CD4-positive, alpha-beta T cell treated with Interleukin-4 for 4 hours (primary cell): ENCODE measurements at places on chromosomes 11 and 22.

DNA sequence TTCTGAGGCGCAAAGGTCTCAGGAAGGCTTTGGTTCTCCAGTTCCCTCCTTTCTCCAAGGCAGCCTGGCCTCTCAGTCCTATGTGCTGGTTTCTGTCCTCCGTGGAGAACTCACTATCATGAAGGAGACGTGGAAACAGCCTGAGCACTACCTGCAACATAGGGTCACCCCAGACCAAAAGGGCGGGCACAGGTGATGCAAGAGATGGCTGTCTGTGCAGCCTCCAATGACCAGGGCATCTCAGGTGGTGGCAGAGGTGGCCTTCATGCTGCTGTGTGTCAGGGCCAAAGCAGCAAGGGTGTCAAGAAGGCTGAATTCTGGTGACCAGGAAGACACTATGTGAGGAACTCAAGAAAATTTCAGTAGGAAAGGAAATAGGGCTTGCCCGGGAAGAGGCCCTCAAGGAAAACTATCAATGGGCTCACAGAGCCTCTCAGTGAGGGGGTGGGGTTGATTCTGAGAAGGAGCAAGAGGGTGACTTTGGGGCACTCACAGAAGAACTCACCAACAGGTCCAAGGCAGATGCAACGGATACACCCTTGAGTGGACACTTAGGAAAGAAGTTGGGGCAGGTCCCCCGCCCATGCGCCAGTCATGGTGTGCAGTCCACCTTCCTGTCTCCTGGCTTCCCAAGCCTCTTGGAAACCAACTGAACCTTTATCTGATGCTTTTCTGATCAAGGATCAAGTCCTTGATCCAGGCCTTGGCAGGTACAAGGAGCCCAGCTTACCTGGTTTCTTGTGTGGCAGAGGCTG, 212.3 kb upstream of the B3GAT1 start:
- DNase-seq, result no peak

GRCh38 chr11:64165842-64166635, at the start of gene MACROD1:
Gene MACROD1, minus strand, starts transcription at chr11:64166113. Its CDS starts 119 bp downstream, at chr11:64165994.
- peak; percentile 75 for DNase-seq

DNA sequence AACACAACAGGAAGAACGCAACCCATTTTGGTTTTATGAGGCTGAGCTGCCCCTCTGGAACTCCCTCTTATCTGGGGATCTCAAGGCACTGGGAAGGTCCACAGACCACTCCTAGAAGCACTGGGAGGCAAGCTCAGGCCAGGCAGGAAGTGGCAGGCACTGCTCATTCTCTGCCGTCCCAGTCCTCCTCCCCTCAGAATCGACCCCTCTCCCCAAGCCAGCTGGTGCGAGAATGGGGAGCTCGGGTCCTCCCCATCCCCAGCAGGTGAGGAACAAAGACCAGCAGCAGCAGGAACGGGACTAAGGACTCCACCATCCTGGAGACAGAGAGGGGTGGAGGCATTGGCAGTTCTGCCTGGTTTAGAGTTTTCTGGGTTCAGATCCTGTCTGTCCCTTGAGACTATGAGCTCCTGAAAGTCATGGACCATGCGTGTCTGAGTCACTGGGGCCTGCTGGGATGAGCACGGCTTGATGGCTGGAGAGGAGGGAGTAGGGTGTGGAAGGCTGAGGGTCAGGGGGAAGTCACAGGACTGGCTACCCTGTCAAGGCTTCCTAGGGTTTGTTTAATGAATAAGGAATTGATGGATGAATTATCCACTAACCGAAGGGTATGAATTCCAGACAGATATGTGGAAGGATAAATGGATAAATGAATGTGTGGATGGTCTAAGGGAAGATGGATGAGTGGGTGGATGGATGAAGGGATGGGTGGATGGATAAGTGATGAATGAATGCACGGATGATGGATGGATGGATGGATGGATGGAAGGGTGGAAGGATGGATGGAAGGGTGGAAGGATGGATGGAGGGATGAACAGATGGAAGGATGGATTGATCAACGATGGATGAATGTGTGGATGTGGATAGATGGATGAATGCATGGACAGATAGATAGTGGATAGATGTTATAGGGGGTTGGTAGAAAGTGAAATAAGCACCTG, 6.4 kb downstream of the MYEOV start:
- no peak for DNase-seq

- DNase-seq, result peak; percentile 27
Observed at GRCh38 chr11:33063326-33063881, 24.0 kb downstream of the TCP11L1 start.

DNA sequence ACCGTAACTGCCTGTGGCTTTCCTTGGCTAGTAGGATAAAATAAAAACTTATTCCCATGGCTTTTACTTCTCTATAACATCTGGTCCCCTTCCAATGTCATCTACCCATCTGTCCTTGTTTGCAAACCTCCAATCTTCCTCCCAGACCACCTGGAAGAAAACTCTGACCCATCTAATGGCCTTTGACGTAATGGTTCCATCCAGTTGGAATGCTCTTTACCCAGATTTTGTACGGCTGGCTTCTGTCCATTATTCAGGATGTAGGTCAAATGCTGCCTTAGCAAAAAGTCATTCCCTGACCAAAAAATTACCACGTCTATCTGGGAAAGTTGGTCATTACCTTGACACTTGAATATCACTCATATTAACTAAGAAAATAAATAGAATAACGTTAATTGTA, 577.9 kb upstream of the ANO5 start:
- no peak for DNase-seq

GRCh38 chr11:79026803-79027445, 413.9 kb downstream of the TENM4 start:
- DNase-seq, result no peak

- DNase-seq, result peak; percentile 42
Observed at GRCh38 chr11:96215110-96215782, 127.7 kb downstream of the MAML2 start.

- peak; percentile 31 for DNase-seq
Observed at GRCh38 chr11:14974515-14975251, 2.5 kb upstream of the CALCA start.

DNA sequence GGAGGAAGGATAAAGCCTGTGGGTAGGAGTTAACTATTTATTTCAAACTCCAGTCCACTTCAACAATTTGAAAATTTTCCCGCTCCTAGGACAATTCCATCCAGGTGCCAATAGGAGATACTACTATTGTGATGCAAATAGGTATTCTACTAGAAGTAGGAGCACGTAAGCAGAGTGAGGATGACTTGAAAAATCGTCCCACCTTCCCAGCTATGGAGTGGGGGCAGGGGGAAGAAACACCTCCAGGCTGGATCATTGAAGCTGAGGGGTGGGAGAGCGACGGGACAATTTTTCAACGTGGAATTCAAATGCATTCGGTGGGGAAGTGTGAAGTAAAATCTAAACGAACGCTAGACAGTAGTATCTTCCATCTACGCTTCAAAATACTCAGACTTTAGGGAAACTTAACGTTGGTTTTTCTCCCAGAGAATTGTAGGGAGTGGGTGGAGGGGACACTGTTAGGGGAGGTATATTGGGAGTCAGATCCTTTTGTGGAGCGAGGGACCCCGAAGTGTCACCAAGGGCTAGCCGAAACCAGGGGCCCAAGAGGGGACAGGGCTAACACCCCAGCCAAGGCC, 523 bp upstream of the ARHGAP42 start:
- DNase-seq, result no peak

DNA sequence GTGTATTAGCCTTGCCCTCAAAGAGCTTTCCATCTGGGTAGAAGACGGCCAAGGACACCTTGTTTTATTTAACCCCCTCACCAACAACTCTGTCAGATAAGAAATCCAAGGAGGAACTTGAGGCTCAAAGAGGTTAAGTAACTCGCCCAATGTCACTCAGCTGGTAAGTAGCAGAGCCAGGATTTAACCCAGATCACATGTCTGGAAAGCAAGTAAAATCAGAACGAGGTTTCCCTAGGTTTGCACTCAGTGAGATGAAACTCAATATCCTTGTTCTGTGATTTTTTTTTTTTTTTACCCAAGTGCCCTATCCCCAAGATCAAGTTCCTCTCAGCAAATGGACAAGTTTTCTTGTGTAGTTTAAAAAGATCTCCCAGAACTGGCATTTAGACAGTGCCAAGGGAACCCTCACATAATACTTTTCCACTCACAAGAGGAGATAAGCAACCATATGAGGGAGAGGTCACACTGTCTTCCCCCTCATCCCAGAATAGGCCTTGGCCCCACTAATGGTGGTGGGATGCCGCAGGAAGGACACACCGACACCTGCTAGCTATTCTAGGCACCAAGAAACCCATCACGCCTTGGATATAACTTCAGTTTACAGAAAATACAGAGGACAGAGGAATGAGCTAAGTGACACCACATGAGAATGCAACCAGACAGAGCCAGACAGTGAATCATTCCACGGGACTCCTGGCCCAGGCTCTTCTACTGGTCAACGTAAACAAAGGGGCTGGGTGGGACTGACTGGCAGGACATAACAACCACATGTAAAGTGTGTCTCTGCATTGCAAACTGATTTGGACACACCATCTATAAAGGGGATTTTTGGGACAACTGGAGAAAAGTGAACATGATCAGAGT, 8.6 kb upstream of the ARAP1 start:
- no peak for DNase-seq

DNA sequence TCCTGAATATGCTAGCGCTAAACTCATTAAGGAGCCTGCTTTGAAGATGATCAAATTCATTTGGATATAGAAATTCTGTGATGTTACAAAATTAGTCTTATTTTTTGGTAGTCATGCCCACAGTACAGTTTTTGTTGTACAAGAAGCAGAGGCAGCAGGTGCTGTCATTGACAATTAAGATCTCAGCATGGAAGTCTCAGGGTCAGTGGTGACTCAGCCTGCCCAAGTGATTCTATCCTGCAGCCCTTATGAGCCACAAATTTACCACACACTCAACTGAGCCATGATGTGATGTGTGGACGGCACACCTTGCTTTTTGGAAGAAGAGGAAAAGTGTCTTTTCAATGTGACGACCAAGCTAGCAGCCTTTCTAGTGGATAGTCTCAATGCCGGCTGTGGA, 153.6 kb upstream of the SORL1-AS1 start:
- DNase-seq, result no peak

- no peak for DNase-seq
Observed at GRCh38 chr22:33687464-33687863, 232.8 kb downstream of the LARGE1 start.

DNA sequence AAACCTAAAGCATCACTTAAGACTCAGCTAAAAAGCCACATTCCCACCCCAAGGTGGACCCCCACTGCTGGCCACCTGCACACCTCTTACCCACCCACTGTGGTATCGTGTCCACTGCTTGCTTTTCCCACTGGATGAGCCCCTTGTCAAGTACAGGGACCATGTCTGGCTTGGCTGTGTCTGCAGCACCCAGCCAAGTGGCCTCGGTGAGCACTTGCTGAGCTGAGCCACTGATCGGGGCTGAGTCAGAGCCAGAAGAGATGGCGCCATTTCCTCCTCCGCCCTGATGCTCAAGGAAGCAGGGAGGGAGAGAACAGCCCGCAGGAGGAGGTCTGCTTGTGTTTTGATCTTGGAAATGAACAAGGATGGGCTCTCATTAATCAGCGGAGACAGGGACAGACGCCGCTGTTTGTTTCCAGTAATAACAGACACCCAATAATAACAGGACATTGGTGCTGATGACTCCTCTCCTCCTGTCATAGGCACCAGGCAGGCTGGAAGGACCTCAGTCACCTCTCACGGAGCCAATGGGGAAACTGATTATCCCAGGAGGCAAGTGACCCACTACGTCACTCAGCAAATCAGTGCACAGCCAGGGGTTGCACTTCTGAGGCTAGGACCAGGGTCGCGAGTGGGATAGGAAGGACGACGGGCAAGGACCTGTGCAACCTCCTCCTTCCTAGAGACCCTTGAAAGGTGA, 85.2 kb upstream of the RTL6 start:
- DNase-seq, result no peak

GRCh38 chr11:28137832-28138231, 29.6 kb downstream of the METTL15 start:
- DNase-seq, result no peak

GRCh38 chr22:31122532-31123291, at the start of gene INPP5J:
Gene INPP5J, plus strand, starts transcription at chr22:31122966. Its CDS starts 49 bp downstream, at chr22:31123015.
- no peak for DNase-seq

DNA sequence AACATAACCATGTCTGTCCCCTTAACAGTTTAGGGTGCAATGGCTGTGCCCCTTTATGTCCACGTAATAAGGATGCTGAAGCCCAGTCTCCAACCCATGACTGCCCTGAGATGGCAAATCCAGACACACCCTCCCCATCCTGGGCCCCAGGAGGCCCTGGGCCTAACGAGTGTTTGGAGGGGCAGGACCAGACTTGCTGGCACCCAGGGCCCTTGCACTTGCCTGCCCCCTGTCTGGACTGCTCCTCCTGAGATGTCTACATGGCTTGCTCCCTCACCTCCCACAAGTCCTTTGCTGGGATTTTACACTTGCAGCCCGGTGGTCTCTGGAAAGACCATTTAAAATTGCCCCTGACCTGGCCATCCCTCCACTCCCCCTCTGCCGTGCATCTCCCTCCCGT, 132.2 kb upstream of the NECTIN1 start:
- DNase-seq, result no peak

GRCh38 chr11:128776424-128777284, 82.8 kb downstream of the FLI1 start:
- peak; percentile 61 for DNase-seq

GRCh38 chr11:24321229-24321628, 175.6 kb upstream of the LUZP2 start:
- no peak for DNase-seq

DNA sequence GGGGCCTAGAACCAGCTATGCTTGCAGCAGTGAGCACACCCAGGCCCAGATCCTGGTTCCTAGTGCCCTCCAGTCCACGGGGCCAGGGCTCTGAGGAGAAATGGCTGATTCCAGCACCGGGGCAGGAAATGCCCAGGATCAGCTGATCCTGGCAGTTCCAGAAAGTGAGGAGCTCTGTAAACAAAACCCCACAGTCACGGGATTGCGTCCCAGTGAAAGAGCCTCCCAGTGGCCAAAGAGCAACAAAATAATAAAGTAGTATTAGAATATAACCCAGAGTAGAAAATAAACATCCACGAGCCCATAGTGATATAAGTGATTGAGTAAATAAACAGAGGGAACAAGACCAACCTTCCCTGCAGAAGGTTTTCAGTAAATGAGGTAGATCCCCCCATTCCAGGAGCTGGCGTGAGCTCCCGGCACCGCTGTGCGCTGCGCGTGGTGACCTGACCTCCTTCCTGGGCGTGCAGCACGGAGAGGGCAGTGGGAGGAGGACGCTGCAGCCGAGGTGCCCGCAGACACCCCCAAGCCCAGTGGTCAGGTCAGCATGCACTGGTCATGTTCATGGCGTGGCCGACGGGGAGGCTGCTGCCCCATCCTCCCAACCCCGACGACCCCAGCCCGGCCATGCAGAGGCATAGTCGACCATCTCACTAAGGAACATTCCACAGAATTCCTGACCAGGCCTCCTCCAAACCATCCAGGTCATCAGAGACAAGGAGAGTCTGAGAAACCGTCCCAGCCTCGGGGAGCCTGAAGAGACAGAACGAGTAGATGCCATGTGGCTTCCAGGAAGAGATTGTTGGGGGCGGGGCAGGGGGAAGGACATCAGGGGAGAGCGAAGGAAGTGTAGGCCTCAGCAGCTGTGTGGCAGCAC, 19.8 kb downstream of the PTDSS2 start:
- DNase-seq, result no peak

- no peak for DNase-seq
Observed at GRCh38 chr11:103322821-103323220, 213.6 kb downstream of the DYNC2H1 start.
